Stimulated activated naive CD8-positive, alpha-beta T cell treated with anti-CD3 and anti-CD28 coated beads, Interleukin-15, Interleukin-2, amounts not matched to agents 100 U/mL and 50 U/mL, for 24 hours (primary cell): ENCODE measurements at places on chromosomes 3 and 15.

DNA sequence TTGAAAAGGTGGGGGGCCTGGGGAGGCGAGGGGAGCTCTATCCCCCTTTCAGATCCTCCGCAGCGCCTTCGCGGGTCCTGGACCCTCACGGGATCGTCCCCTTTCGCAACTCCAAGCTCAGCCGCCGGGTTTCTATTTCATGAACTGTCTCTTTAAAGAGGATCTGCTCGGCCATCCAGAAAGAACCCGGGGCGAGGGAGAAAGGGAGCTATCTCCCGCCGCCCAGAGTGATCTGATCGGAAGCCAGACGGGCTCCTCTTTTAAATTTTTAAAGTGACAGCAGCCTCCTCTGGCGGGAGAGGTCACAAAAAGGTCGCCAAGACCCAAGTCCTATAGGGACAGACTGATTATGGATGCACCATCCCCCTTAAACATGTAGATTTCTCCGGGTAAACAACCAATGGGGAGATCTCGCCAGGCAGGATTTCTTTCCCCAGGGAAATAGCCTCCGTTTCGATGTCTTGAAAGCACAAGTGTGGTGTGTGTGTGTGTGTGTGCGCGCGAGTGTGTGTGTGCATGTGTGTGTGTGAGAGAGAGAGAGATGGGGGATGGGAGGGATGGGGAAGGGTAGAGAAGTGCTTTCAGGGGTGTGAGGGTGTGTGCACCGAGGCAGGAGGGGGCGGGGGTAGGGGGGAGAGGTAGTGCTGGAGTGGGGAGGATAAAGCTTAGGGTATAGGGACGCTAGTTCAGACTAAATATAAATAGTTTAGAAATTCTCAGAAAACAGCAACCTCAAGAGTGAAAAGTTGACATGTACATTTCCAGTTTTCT is 516.1 kb downstream of the MECOM start:
- DNase-seq, result peak; percentile 12

- DNase-seq, result no peak
These were observed 8.8 kb downstream of the SNTN start for GRCh38 chr3:63661242-63661641.

- no peak for DNase-seq
These were observed 9.1 kb downstream of the SEMA6D start for GRCh38 chr15:47726399-47726823.

- no peak for DNase-seq
These were observed 1374.2 kb upstream of the ALCAM start for GRCh38 chr3:103992469-103992868.

DNA sequence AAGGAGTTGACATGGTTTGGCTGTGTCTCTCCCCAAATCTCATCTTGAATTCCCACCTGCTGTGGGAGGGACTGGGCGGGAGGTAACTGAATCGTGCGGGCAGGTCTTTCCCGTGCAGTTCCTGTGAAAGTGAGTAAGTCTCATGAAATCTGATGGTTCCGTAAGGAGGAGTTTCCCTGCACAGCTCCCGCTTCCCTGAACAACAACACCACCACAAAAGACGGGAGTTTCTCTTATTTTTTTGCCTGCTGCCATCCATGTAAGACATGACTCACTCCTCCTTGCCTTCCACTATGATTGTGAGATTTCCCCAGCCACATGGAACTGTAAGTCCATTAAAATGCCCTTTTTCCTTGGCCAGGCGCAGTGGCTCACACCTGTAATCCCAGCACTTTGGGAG is 22.7 kb downstream of the XXYLT1 start:
- no peak for DNase-seq

DNA sequence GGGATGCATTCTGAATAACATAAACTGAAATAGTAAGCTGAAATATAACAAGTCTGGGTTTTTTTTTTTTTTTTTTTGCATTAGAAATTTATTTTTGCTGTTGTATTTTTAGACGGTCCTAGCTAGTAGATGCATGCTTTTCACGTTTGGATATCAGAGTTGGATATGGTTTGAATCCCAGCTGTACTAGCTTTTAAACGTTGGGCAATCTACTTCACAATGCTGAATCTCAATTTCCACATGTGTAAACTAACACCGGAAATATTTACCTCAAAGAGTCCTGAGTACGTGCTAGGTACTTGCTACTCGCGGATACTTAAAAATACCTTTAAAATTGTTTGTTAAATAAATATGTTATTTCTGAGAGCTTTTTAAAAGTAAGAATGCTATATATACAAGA is 139.8 kb downstream of the BBX start:
- DNase-seq, result no peak

DNA sequence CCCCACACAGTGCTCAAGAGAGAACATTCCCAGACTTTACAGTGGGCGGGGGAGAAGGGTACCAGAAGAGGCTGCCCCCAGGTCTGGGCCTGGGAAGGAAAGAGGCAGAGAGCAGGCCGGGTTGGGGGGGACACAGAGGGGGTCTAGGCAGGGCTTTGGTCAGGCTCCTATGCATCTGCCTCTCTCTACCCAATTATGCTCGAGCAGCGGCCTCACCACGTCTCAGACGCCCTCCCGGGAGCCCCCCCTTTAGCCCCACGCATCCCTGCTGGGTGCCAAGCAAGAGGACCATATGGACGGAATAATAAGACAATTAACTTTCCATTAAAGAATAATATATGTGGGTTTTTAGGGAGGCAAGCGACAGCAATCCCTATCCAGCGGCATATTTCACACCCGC is 32.8 kb downstream of the CACNA2D2 start:
- no peak for DNase-seq

- no peak for DNase-seq
These were observed 27.4 kb downstream of the PRTG start for GRCh38 chr15:55715355-55716076.

DNA sequence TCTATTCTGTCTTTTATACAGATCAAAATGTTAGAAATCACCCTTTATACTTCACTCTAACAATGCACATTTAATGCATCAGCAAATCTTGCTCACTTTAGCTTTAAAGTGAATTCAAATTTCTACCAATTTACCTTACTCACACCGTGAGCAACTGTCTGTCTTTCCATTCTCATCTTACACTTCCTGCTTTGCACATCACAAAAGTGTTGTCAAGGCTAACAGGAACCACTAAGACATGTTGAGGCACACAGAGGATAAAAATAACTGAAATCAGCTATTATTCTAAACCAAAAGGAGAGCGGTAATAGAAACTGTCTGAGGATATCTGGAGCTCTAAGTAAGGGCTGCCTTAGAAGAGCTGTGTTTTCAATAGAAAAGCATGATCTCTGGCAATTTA is 519.9 kb downstream of the ZBBX start:
- DNase-seq, result no peak

DNA sequence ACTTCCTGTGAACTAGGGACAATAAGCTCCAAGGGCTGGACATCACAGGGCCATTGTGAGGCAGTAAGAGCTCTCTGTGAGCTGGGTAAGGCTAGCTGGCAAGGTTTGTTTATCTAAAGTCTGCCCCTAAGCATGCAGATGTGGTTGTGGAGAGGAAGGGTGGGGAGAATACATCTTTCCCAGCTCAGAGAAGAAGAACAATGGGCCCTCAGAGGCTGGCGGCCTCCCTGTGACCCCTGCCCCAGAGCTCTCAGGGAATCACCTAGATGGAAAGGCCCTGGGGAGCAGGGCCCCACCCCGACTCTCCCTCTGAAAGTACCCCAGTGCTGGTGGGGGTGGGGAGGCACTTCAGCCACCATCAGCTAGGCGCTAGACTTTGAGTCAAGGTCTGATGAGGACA is 4.3 kb upstream of the AP3B2 start:
- DNase-seq, result no peak

GRCh38 chr3:120093911-120094775 is at the start of gene GSK3B:
TSS of gene GSK3B (minus strand) at chr3:120094447. CDS start at chr3:120093434, 1,013 bp downstream.
- DNase-seq, result peak; percentile 77

DNA sequence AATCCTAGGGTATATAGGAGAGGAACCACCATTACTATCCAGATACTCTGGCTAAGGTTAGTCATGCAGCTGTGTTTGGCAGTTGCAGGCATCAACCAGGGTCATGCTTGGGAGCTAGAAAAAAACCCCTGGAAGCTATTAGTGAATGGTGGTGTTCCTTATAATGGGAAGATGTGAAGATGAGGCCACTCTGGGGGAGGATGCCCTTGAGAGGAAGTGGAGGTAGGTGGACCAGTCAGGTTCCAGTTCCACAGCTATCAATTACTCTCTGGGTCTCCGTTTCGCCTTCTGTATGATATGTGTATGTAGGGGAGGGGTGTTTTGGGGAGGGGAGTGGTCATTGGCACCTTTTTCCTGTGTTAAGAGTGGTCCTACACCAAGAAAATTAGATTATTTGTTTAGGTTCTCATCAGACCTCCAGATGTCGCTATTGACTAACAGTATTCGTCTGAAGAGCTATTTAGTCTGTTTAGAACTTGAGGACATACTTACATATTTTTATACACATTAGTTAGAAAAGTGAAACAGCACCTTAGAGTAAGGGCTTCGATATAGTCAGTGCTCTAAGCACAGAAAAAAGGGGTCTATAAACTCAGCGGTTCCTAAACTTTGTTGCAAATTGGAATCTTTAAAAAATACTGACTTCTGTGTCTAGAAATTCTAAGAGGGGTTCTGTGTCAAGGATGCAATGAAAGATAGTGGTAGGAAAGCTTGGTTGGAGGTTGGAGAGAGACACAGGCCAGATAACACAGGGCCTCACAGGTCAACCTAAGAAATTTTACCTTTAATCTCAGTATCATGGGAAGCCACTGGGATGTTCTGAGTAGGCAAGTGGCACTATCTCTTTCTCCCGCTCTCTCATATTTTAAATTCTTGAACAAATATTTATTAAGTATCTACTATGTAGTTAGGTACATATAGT is 9.1 kb upstream of the HPS3 start:
- no peak for DNase-seq

DNA sequence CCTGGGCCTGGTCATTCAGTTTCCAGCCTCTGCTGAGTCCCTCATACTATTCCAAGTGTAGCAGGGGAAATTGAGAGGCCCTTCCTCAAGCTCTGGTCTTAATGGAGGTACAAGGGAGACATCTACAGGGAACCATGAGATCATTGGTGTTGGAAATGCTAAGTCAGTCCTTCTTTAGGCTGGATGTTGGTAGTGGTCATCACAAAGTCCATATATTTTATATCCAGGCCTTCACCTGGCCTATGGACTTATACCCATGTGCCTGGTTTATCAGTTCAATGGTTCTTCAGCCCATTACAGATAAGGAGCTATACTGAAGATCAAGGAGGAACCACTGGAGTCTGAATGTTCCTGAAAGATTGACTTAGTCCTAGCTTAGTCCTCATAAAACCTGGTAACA is 135.0 kb downstream of the STAG1 start:
- no peak for DNase-seq

DNA sequence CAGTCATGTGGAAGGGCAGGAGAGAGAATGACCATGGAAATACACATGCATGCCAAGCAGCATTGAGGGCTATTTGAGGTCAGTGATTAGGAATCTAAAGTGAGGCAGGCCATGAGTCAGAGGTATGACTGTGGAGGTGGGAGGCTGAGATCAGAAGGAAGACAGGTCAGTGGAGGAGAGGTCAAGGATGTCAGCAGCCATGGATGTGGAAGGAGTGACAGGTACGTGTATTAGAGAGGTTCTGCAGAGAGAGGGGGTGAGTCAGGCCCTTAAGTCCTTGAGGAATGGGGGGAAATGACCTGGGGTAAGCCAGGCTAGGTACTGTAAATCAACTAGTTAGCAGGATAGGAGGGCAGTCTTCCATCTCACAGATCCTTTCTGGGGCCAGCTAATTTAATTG is 166.6 kb downstream of the ANO10 start:
- no peak for DNase-seq

GRCh38 chr3:107588217-107588616 is 65.5 kb downstream of the BBX start:
- DNase-seq, result no peak

- DNase-seq, result no peak
These were observed 1.4 kb upstream of the SLC51A start for GRCh38 chr3:196214783-196215441.

GRCh38 chr15:25787381-25787780 is 75.7 kb downstream of the ATP10A start:
- no peak for DNase-seq

DNA sequence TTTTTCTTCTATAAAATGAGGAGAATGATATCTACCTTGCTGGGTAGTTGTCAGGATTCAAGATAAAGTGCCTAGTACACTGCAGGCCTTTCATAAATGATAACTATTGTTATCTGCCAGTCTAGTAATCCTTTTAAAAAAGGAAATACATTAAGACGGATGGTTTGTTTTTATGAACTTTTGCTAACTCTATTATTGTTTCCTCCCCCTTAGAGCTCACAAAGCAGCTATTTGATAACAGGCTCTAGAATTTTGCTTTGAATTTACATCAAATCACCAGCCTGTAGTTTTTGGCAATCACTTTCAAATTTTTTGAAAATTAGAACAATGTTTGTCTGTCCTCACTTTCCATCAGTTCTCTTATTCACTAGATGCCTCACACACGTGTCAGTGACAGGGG is 39.8 kb downstream of the BLM start:
- DNase-seq, result no peak

DNA sequence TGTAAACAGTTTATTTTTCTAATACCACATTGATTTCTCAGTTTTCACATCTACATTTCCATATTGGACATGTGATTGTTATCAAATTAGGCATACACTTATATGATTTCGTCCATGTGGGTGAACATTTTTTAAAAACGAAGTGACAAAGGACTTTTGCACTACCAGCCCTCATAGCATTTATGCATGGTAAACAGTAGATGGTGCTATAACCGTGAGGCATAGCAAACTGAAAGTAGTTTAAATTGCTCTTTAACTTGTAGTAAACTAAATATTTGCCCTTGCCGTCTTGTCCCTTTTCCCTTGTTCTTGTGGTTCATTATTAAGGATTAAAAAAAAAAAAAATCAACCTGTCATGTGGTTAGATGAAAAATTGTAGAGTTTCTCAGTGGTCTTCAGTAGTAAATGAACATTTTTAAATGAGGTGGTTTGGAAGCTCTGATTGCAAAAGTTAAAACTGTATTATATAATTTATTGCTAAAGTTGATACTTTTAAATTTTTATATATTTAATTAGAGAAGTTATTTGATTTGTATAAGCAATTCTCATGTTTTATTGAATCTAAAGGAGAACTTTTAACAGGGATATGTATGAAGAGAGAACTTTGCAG is 24.0 kb downstream of the STX19 start:
- DNase-seq, result no peak

GRCh38 chr15:75606711-75607699 is 18.5 kb downstream of the SNUPN start:
- peak; percentile 18 for DNase-seq
